Stimulated activated CD8-positive, alpha-beta memory T cell treated with anti-CD3 and anti-CD28 coated beads, Interleukin-15, amount 100 ng/mL, for 1 hour (primary cell): ENCODE measurements at places on chromosomes 12 and 14.
A peak's percentile ranks its signal among the peaks of the same experiment; 100 is the strongest.

DNA sequence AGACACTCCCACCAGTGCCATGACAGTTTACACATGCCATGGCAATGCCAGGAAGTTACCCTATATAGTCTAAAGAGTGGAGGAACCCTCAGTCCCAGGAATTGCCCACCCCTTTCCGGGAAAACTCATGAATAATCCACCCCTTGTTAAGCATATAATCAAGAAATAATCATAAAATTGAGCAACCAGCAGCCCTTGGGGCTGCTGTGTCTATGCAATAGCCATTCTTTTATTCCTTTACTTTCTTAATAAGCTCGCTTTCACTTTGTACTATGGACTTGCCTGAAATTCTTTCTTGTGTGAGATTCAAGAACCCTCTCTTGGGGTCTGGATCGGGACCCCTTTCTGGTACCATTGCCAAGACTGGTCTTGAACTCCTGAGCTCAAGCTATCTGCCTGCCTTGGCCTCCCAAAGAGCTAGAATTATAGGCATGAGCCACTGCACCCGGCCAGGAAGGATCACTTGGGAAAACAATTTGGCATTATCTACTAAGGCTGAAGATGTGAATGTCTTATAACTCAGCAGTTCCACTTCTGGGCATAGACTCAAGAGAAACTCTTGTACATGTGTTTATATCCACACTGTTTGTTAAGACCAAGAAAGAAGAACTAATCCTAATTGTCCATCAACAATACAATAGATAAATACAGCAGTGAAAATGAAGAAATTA is 35.9 kb upstream of the CEP83 start:
- no peak for DNase-seq

DNA sequence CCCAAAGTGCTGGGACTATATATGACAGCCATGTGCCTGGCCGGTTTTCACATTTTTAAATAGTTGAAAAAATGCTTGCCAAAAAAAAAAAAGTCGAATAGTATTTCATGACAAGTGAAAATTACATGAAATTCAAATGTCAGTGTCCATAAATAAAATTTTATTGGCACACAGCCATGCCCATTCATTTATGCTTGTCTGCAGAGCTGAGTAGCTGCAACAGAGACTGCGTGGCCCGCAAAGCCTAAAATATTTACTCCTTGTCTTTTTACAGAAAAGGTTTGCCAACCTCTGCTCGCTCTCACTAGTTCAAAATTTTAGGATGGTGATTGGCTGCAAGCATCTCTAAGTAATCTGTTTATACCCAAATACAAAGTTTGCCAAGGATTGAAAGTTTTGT is 49.2 kb downstream of the TESC start:
- no peak for DNase-seq

GRCh38 chr14:89165189-89166181 is 251.5 kb downstream of the FOXN3 start:
- no peak for DNase-seq

DNA sequence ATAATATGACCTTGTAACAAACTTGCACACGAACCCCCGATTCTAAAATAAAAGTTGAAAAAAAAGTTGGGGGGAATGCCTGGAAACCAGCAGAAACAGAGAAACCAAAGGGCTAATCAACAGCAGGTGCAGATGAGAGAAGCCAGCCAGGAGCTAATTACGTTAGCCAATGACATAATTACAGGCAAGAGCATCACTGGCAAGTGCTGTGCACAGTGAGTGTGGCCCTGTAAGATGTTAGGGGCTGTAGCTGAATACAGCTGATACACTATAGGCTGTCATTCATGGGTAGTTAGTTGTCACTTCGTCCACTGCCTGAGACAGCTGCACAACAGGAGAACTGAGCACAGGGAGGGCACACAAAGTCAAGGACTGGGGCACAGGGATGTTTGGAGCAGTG is 7.3 kb upstream of the FGF23 start:
- no peak for DNase-seq

DNA sequence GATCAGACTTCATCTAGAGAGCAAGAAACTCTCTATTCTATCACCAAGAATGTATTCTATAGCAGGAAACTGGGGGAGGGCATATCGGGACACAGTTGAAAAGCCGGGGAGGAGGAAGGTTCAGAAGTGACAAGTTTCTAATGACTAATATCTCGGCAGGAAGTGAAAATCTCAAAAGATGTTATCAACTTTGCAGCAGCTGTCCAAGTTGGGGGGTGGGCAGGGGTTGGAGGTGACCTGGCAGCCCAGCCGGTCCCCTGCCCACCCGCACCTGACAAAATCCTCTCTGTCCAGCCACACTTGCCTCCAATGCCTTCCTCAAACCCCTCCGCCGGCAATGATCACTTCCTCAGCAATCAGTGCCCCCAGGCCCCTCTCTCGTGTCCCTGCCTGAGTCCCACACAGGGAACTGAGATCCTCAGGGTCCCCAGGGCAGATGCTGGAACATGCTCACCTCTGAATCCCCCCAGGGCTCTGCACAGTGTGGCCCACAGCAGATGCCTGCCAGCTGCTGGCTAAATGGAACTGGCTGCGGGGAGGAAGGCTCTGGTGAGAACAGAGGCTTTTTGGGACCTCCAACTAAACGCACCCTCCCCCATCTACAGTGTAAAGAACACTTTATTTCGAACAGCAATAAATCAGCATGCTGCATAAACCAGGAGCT is 43.9 kb downstream of the CCDC88C start:
- DNase-seq, result no peak

- no peak for DNase-seq
Measured at GRCh38 chr14:62144863-62145262, 382.6 kb downstream of the SNAPC1 start.

DNA sequence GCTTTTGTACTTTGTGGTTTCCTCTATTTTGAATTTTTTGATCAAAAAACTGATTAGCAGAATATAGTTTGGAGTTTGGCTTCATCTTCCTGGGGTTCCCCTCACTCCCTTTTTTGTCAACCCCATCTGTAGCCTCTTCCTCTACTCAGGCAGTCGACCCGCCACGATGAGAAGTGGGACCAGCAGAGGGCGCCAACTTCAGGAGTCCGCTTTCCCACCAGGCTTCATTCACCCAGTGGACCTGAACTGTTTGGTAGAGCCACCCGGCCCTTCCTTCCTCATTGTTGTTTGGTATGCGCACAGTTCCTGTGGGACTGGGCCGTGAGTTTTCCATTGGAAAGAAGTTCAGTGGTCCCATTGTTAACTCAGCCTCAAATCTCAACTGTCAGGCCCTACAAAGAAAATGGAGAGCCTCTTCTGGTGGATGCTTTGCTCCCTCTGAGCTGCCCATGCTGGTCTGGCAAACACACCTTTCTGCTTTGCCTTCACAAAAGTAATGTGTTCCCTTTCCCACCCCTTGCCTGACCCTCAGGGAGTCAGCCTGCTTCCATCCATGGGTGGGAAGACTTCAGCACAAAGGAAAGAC is 21.7 kb downstream of the TMBIM6 start:
- peak; percentile 70 for DNase-seq

DNA sequence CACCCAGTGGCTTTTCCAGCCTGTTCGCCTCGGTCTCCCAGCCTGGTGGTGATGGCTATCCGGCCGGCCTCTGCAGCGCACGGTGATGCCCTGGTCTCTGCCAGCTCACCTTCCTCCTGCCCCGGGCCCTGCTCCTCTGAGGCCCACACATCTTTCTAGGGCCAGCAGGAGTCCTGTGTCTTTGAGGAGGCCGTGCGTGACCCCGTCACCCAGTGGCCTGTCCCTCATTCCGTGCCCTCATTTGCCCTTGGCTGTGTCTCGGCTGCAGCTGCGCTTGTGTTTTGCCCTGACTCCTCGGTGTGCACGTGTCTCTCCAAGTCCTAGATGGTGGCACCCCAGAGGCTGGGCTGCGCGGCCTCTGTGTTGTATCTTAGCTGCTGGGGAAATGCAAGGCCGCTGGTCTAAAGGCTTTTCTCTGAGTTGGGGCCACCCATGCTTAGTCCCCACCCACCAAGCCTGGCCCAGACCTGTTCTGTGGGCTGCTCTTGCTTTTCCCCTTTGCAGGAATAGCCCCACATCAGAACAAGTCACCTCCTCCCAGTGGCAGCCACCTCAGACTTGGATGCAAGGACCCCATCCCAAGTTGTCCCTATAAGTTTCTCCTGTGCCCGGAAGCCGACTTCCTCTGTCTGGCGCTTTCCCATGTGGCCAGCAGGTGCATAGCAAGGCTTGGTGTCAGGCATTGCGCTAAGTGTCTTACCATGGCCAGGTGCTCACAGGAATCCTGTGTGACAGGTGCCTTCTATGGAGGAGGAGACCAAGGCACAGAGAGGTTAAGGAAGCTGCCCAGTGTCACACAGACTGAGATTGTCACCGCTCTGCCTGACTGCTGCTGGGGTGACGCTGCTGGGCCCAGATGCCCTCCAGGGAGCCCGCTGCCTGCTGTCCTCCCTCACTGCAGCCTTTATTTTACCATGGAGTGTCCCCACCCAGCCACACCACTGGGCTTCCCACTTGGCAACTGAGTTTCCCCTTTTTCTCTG is 64.5 kb downstream of the TSPAN9 start:
- DNase-seq, result no peak

- DNase-seq, result no peak
Measured at GRCh38 chr12:63362791-63363190, 211.8 kb upstream of the AVPR1A start.

DNA sequence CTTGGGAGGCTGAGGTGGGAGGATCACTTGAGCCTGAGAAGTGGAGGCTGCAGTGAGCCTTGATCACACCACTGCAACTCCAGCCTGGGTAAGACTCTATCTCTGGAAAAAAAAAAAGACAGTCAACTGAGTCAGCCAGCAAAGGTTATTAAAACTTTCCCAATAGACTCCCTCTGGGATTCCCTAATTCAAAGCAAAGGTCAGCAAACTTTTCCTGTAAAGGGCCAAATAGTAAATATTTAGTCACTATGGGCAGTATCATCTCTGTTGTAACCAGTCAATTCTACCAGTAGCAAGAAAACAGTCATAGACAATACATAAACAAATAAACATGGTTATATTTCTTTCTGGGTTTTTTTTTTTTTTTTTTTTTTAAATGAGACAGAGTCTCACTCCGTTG is 122.5 kb downstream of the IPO8 start:
- no peak for DNase-seq

DNA sequence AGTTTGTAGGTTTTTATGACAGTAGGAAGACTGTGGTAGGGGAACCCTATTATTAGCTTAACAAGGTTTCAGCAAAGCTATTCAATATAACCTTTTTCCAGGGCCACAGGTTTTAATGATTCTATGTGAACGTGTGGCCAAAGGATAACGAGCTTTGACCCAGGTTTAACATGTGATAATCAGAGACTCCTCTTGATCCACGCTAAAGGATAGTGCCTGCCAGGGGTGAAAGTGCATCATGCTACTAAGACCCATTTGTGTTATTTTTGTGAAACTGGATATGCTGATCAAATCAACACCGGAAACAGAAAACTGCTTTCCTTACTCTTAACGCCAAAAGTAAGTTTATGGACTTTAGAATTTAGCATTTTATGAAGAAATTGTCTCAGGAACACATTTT is 909 bp upstream of the TAOK3 start:
- DNase-seq, result no peak

- no peak for DNase-seq
Measured at GRCh38 chr14:64604881-64605280, 55.1 kb downstream of the PPP1R36 start.

- DNase-seq, result no peak
Measured at GRCh38 chr12:69240631-69240995, 1.2 kb downstream of the CPSF6 start.

DNA sequence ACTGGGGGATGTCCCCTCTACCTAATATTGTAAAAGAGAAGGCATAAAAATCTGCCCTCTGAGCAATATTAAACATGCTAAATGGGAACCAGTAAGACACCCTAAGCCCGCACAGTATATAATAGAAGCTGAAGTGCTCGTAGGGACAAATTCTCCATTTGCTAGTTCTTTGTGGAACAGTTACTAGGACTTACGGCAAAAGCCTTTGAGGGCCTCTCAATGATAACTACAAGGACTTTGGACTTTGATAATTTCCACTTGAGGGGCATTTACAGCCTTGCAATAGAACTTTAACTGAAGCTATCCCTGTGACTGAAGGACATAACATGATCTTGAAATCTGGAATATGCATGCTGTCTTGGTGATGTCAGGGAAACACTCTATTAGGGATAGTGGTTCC is 111.5 kb upstream of the IFNG-AS1 start:
- DNase-seq, result no peak

GRCh38 chr12:11953523-11953922 is 117.2 kb upstream of the BCL2L14 start:
- no peak for DNase-seq

GRCh38 chr14:97077687-97078086 is 280.5 kb downstream of the VRK1 start:
- no peak for DNase-seq

DNA sequence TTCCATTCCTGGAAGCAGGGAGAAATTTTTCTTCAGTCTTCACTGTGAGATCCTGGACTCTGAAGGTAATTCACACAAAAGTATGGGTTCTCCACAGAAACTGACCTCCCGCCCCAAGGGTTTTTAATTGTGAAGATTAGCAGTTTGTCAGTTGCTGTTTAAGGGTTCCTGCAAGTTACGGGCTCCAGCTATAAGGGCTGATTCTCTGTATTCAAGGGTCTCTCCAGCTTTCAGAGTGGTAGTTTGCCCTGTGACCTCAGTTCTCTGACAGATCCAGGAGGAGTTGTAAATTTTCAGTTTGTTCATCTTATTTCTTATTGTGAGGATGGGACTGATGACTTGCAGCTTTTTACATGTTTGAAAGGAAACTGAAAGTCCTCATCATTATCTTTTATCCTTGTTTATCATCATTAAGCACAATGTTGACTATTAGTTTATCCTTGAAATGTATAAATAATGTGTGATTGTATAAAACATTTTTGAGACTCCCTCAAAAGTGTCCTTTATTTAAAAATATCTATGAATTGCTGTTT is 110.9 kb downstream of the SCAF11 start:
- DNase-seq, result no peak

- no peak for DNase-seq
Measured at GRCh38 chr12:8089716-8090115, 7.6 kb downstream of the NECAP1 start.

GRCh38 chr14:99407416-99407815 is 73.2 kb downstream of the SETD3 start:
- no peak for DNase-seq

- DNase-seq, result no peak
Measured at GRCh38 chr14:59358102-59358501, 107.1 kb downstream of the GPR135 start.

DNA sequence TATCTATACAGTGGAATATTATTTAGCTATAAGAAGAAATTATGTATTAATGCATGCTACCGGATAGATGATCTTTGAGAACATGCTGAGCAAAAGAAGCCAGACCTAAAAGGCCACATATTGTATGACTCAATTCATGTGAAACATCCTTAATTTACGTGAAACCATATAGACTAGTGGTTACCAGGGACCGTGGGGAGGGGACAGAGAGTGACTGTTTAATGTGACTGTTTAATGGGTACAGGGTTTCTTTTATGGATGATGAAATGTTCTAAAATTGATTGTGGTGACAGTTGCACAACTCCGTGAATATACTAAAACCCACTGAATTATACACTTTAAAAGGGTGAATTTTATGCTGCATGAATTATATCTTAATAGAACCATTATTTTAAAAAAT is 8.5 kb upstream of the BCL7A start:
- DNase-seq, result no peak

GRCh38 chr12:80936353-80936641 is 1.4 kb downstream of the LIN7A start:
- DNase-seq, result no peak
